AG08395 (cell line): ENCODE measurements at places on chromosomes 1 and 21.
A peak's percentile ranks its signal among the peaks of the same experiment; 100 is the strongest.

- DNase-seq = no peak
These were observed 86.0 kb downstream of the HHIPL2 start for GRCh38 chr1:222461941-222462340.

DNA sequence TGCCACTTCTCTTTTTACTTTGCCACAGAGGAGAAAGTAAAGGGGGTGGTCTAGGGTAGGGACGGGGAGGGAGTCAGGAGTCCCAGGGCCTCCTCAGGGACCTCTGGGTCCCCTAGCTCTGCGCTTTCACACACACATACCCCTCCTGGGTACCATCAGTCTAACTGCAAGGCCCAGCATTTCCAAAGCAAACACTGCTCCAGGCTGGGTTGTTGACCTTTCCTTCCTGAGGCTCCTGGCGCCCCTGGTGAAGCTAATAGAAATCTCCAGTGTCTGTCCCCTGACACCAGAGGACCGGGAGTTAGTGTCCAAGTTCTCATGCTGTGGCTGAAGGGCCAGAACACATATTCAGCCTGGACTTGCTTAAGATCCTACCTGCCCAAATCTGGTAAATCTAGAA lies 3.9 kb downstream of the TMEM63A start:
- no peak for DNase-seq

- DNase-seq = no peak
These were observed 9.4 kb downstream of the USP48 start for GRCh38 chr1:21773585-21773984.

DNA sequence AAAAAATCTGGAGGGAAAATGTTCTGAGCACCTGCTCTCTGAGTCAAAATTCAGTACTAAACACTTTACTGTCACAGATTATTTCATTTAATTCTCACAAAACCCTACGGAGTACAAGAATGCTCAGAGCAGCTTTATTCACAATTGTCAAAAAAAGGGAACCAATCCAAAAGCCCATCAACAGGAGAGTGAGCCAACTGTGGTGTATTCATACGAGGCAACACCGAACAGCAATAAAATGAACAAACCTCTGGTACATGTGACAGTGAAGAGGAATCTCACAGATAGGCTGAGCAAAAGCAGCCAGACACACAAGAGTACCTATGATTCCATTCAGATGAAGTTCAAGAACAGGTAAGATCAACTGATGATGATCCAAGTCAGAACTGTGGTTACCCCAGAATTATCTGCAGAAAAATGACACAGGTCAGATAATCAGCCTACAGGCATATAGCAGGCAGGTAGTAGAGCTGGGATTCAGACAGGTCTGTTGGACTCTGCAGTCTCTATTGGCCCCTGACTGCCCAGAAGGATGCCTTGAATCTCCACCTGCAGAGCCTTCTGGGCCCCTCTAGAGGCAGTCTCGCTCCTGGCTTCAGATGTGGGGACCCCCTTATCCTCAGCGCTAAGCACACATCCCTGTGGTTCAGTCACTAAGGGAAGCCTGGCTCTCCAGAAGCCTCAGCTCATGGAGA lies 19.2 kb downstream of the SLC9A1 start:
- DNase-seq = no peak

DNA sequence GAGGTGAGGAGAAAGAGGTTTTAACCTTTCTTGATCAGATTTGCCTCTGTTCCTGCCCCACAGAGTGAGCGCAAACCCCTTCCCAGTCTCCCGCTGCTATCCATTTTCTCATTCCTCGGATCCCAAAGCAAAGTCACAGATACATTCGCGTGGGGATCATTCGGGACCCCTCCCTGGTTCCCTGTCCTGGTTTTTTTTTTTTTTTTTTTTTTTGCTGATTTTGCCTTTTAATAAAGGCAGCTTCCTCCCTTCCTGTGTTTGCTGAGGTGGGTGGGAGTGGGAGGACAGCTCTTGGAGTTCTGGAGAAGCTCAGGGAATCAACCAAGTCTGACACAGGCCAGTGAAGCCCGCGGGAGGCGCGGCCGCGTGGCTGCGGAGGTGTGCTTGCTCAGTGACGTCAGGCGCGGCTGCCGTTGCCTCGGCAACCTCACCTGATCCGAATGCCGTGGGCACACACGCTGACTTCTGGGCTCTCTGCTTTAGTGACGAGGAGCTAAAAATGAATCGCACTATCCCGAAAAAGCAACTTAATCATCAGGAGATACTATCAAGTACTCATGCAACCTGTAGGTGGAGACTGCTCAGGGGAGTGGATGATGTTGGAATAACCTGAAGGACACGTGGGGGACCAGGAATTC lies 106.4 kb downstream of the TBX19 start:
- no peak for DNase-seq

GRCh38 chr1:206708058-206708457 lies 23.4 kb downstream of the MAPKAPK2 start:
- DNase-seq = no peak

DNA sequence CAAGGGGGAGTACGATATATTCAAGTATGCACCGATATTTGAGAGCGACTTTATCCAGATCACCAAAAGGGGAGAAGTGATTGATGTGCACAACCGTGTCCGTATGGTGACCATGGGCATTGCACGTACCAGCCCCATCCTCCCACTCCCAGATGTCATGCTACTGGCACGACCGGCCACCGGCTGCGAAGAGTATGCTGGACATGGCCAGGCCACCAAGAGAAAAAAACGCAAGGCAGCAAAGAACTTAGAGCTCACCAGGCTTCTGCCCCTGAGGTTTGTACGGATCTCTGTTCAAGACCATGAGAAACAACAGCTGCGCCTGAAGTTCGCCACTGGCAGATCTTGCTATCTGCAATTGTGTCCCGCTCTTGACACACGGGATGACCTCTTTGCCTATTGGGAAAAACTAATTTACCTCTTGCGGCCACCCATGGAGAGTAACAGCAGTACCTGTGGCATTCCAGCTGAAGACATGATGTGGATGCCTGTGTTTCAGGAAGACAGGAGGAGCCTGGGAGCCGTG lies 16.5 kb downstream of the ATF3 start:
- no peak for DNase-seq

GRCh38 chr1:151513626-151514121 lies 2.5 kb downstream of the CGN start:
- DNase-seq = no peak

GRCh38 chr1:3211582-3212375 lies 142.8 kb downstream of the PRDM16 start:
- DNase-seq = no peak

- DNase-seq = no peak
These were observed 1166.7 kb upstream of the B3GALT2 start for GRCh38 chr1:194353121-194353520.

DNA sequence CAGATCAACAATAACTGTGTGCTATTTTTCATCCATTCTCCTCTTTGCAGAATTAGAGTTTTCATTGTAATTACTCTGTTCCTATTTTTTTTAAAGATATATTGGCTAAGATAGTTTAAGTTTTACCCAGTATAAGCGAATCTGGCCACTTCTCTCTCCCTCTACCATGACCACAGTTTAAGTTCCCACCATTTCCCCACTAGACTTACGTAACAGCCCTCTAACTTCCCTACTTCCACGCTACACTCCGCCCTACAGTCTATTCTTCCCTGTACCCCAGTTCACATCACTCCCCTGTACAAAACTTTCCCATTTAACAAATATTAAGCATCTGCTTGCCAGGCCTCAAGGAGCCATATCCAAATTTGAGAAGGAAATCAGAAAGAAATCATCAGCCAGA lies 16.5 kb downstream of the CTSK start:
- no peak for DNase-seq

DNA sequence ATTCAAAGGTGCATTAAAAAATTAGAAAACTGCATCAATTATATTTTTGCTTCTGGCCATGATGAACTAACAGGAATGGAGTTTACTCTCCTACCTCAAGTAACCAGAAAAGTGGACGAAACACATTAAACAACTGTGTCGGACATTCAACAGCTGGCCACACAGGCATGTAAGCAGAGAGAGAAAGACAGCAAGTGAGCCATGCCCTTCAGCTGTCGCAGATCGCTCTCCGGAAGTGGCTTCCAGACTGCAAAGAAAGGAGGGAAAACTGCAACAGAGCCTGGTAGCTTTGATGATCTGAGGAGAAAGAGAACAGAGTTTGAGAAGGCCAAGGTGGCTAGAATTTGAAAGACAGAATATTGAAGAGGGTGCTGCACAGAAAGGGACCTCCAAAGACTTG lies 557.2 kb downstream of the MATN1 start:
- DNase-seq = no peak

DNA sequence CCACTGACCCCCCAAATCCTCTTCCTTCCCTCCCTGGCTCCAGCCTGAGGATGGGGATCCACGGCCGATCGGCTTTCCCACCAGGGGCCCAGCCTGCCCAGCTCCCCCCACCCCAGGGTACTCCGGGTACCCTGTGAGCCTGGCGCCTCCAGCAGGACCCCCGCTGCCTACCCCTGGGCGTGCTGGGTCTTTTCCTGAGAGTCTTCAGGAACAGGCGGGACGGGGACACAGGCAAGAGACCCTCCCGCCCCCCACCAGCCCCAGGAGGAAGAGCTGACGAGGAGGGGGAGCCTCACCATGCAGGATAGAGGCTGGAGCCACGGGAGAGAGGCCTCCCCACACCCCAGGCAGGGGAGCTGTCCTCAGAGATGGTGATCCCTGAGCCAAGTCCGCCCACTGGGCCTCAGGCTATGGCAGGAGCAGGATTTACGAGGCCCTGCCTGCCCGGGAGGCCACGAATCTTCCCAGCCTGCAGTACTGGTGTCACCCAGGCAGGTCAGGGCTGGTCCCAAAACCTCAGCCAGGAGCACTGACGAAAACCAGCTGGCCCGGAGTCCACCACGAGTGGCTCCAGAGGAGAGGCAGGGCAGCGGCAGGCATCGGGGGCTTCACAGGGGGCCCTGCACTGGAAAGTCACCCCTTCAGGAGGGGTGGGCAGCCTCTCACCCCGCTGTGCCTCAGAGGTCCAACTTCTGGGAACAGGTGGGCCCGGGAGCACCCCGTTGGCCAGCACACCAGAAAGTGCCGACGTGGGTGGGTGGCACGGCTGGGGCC lies 58.0 kb downstream of the MEGF6 start:
- DNase-seq = peak; percentile 72

- peak; percentile 46 for DNase-seq
These were observed 35.6 kb downstream of the LYST start for GRCh38 chr1:235831148-235831547.

GRCh38 chr1:46569884-46570725 lies 18.7 kb upstream of the KNCN start:
- DNase-seq = peak; percentile 30

- DNase-seq = no peak
These were observed 45.8 kb downstream of the TFF3 start for GRCh38 chr21:42269386-42269785.

- DNase-seq = peak; percentile 79
These were observed 35.3 kb upstream of the POFUT2 start for GRCh38 chr21:45322960-45323461.

GRCh38 chr1:14679027-14679688 lies 80.7 kb downstream of the KAZN start:
- DNase-seq = no peak

- DNase-seq = peak; percentile 52
These were observed 42.6 kb downstream of the CD34 start for GRCh38 chr1:207868251-207868773.

- DNase-seq = no peak
These were observed 147.3 kb downstream of the DUSP10 start for GRCh38 chr1:221594576-221594975.

DNA sequence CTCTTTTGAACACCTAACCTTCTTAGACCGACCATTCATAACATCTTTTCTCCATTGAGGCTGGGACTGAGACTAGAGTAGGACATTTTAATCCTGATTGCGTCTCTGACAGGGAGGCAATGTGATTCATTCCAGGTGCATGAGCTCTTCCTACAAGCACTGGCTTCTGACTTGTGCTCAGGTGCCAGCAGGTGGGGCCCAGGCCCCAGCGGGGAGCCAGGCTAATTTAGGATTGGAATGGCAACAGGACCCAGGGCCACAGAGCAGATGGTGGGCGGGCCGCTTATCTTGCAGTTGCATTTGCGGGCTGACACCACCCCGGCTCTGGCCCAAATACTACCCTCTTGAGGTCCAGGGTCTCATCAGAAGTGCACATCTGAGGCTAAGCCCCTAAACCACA lies 4.1 kb downstream of the GPA33 start:
- DNase-seq = no peak

DNA sequence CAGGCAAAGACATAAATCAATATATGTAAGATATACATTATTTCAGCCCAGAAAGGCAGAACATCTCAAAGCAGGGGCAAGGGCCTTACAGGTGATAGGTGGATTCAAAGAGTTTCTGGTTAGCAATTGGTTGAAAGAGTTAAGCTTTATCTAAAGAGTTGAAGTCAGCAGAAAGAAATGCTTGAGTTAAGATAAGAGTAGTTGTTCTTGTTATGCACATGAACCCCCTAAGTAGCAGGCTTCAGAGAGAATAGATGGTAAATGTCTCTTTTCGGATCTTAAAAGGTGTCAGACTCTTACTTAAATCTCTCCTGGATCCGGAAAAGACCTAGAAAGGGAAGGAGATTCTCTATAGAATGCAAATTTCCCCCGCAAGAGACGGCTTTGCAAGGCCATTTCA lies 8.3 kb upstream of the ZBTB40 start:
- DNase-seq = no peak

- DNase-seq = no peak
These were observed 76.3 kb downstream of the RD3 start for GRCh38 chr1:211415700-211416099.

GRCh38 chr1:91645031-91645430 lies 144.4 kb downstream of the CDC7 start:
- DNase-seq = no peak

DNA sequence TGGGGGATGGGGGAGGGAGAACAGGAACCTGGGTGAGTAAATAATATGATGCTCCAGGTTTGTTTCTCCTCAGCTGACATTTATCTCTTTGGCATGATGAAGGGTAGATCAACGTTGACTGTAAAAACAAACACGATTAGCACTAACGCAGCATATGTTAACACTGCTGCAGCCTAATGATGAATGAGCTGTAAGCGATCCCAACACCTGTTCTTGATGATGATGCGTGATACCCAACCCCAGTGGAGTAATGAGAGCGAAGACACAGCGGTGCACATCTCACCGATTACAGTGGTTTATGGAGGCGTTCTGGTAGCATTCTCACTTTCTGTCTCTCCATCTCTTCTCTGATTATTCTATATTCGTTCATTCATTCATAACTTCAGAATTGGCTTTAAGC lies 640.4 kb downstream of the USP25 start:
- DNase-seq = no peak

GRCh38 chr1:209554761-209555611 lies 28.5 kb upstream of the CAMK1G start:
- no peak for DNase-seq

GRCh38 chr21:33643658-33644311 lies 1.5 kb downstream of the ITSN1 start:
- peak; percentile 10 for DNase-seq

DNA sequence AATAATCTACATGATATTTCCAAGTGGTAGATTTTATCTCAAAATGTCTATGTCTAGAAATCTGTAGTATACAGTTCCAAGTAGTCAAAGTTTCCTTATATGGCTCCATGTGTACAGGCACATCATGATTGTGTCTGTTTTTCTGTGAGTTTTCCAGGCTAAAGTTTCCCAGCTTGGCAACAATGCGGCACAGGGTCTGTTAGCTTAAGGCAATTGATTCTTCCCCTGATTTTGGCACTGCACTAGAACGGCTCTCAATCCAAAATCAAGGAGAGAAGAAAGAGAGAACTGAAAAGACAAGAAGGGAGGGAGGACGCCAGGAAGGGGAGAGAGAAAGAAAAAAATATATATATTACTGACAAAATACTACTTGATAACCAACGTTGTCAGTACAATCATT lies 193.9 kb upstream of the SNX7 start:
- no peak for DNase-seq
